NCI-H2081 (cell line): ENCODE measurements at places on chromosomes 12 and 14.

DNA sequence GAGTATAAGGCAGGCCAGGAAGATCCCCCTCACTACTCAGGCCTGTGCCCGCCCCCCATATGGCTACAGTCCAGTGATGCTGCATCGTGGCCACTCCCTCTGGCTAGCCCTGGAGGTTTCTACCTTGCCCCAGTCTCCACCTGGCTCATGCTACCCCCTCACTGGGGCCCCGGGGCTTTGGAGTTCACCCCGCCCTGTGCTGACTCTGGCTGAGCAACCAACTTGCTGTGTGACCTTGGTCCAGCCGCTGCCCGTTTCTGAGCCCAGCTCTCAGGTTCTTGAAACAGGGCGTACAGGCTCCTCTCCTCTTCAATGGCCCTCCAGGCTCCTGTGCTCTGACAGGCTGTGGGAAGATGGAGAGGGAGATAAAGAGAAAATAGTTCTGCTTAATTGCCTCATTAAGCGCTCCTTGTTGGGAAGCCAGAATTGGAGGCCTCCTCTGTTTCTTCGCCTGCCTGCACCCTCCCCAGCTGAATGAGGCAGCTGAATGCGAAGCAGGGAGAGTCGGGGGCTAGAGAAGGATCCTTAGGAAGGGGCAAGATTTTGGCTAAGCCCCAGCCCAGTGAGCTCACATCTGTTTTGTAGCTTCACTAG, 138.2 kb upstream of the NCOR2 start:
- DNase-seq = no peak

DNA sequence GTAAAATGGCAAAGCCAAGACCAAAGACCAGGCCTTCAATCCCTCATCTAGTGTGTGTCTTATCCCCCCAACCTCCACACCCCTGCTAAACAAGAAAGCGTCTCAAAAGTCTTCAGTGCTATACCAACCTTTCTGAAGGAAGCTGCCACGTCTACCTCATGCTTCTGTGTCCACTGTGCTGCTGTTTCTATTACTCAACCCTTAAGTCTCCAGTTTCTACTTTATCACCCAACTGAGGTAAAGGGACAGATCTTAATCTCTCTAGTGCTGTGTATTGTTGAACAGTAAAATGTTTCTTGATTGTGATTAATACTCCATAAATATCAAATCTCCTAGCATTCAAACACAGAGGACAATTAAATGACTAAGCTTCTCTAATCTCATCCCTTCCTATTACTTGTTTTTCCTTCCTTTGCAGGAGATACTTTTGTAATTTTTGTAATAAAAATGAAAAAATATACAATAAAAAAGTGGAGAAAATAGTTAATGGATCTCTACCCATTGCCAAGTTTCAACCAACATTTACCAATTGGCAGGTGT, 23.3 kb downstream of the BTBD7 start:
- no peak for DNase-seq

DNA sequence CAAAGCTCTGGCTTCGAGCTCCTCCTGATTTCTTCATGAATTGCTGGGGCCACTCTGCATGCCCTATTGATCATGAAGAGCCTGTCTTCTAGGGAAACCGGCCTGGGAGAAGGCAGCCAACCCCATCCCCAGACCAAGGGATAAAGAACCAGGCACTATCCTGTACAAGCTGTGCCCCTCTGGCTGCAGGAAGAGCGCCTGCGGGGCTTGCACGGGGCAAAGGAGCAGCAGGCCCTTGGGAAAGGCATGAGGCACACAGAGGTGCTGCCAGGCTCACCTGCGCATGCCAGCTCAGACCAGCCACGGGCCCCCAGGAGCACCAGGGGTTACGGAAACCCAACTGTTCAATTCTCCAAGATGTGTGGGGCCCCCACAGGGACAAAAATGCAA, 2.1 kb downstream of the ITPK1 start:
- DNase-seq = peak; percentile 52

DNA sequence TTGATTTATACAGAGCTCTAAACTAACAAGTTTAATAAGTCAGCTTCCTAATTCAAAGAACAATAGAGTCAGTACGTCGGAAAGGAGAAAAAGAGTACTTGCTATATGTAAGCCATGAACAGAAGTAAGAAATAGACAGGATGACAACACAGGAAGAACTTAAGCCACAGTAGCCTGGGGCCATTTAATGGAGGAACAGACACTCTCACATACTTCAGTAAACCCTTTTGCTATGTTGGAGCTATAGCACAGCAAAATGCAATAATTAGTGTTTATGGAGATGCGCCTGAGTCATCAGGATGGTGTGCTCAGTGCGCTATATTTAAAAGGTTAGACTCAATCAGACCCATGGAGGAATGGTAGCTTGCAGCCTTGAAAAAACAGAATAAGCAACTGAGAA, 61.0 kb downstream of the SRGAP1 start:
- DNase-seq = no peak

DNA sequence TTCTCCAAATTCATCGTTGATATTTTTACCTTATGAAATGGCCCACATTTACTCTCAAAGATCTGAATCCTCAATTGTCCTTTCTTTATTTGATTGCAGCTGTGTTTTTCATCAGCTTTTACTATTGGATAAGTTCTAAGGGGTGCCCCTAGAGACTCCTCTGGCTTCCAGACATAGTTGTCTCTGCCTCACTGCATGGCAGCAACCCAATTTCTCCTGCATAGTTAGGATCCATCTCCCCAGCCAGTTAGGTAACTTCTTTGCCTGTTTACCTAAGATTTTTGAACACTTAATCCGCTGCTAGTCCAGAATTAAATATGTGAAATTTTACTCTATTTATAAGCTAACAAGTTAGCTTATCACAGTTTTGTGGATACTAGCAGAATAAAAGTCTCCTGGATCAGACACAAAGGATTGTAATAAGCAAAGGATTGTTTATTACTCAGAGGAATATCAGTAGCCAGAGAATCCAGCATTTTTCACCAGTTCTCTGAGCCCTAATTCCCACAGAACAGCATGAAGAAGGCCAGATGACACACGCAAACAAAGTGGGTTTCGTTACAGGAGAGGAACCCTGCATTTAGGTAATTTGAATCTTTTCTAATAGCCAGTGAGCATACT, 101.1 kb downstream of the BBS10 start:
- DNase-seq = no peak

GRCh38 chr14:64649383-64649998, 54.7 kb upstream of the PLEKHG3 start:
- DNase-seq = no peak
